ENCODE measurements at places on chromosomes 6 and 20.

DNA sequence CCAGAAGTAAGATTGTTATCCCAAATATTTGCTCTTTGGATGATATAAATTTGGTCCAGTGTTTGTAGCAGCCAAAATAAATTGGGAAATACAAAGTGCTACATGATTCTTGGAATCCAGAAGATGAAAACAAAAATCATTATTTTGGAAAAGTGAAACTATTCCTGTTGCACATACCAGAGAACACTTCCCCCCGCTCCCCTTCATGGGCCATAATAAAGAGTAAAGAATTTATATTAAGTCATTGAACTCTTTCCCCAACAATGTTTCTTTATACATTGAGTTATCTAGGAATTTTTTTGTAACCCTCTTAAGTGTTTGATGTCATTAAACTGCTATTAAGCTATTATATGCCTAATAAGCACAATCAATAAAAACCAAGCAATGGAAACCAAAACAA, 490.4 kb upstream of the HS3ST5 start:
- DNase-seq: no peak

DNA sequence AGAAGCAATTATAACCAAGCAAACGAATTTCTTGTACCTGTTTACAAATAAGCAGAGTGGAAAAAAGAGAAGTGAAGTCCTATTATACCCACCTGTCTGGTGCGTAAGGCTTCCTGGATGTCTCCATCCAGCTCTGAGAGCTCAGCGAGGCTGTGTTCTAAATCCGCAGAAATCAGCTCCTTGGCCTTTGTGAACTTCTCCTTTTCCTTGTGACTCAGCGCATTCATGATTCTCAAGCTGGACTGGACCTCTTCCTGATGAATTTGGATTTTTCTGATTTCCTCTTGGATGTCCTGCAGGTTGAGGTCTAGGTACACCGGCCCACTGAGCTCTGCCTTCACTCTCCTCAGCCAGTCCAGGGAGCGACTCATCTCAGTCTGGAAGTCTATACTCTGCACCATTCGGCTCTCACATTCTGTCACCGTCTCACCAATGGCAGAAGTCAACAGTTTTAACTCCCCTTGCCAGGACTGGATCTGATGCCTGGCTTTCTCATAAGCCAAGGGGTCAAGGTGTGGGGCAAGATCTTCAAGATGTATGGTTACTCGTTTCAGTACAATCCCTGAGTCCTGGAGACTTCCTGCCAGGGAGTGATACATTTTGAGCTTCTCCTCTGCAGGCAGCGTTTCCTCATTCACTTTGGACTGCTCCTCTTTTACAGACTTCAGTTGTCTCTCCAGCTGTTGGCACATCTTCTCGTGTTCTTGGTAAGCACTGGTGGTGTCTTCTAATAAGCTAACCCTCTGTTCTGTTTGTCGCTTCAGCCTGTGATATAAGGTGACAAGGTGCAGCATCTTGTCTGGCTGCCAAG, 307.3 kb downstream of the SYNE1 start:
- DNase-seq: no peak

GRCh38 chr6:44527583-44528369, 140.3 kb downstream of the CDC5L start:
- DNase-seq: no peak

DNA sequence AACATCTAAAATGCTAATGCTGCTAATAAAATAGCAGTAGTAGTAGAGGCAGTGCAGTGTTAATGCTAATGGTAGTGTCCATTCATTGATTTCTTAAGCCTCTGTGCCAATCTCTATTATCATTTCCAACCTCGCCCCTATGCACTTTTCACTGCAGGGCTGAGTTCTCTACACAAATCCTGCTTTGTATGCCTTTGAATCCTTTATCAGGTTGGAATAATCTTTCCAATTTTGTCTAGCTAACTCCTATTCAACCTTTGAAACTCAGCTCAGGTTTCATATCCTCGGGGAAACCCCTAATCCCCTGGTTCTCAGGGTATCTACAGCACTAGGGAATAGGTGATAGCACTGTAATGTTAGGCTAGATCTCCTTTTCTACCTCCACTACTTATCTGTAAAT, 284.0 kb upstream of the RUNX2 start:
- DNase-seq: no peak

GRCh38 chr6:129252377-129253071, 369.6 kb downstream of the LAMA2 start:
- no peak for DNase-seq

GRCh38 chr6:130517444-130517931, 151.7 kb downstream of the TMEM200A start:
- DNase-seq: peak; percentile 84

DNA sequence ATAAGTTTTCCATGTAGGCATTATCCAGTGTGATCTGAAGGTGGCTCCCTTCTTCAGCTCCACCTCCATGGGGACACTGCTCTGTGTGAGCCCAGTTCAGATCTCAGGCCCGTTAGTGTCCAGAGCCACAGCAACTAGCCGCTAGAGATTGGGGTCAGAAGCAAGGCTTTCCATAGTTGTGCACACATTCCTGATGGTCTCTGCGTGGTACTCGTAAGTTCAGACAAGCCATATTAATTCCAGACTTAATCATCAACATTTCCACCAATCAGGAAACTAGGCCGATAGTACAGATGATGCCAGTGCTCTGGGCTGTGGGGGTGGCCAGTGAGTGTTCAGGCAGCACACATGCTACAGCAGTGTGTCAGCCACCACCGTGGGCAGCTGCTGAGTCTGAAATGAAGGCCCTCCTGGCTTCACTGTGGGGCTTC, 17.5 kb upstream of the SYNCRIP start:
- DNase-seq: no peak

GRCh38 chr20:62202676-62203377, 17.3 kb downstream of the HRH3 start:
- DNase-seq: no peak

- no peak for DNase-seq
Measured at GRCh38 chr6:22368794-22369193, 72.0 kb upstream of the PRL start.

- no peak for DNase-seq
Measured at GRCh38 chr6:112183271-112183671, 71.1 kb downstream of the LAMA4 start.

GRCh38 chr6:158175111-158175510, 7.0 kb downstream of the GTF2H5 start:
- no peak for DNase-seq

- no peak for DNase-seq
Measured at GRCh38 chr6:43759136-43759906, 10.7 kb upstream of the VEGFA start.

GRCh38 chr6:118645395-118645794, 6.0 kb downstream of the CEP85L start:
- DNase-seq: no peak

DNA sequence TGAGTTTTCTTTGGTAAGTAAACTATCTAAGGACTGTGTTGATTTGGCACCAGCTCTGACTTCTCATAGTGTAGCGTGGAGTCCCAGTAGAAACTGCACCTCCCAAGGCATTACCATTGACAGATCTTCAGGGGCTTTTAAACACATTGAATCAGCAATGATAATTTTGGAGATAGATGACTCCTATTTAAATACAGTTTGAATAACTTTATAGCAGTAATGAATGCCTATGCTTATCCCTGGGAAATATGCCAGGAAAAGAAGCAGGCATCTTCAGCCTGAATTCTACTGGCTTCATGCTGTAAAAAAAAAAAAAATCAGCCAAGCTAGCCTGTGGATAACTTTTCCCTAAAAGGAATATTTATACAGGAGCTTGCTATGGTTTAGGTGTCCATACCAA, 895.9 kb downstream of the EYS start:
- DNase-seq: no peak

GRCh38 chr20:3727401-3728021, 5.0 kb upstream of the HSPA12B start:
- DNase-seq: no peak

DNA sequence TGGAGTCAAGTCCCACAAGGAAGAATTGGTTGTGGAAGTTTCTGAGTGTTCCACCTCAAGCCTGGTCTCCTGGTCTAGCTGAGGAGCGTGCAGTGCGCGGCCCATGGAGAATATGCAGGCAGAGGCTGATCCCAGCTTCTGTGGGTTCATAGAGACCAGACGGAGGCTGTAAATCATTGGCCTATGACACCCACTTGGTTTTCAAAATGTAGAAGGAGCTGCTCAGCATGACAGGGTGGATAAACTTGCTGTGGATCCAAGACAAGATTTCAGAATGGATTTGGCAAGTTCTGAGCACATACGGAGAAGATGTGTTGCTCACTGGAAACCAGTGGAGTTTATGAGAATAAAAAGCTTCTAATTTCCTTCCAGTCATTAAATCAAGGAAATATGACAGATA, 744 bp downstream of the KIF25 start:
- no peak for DNase-seq

DNA sequence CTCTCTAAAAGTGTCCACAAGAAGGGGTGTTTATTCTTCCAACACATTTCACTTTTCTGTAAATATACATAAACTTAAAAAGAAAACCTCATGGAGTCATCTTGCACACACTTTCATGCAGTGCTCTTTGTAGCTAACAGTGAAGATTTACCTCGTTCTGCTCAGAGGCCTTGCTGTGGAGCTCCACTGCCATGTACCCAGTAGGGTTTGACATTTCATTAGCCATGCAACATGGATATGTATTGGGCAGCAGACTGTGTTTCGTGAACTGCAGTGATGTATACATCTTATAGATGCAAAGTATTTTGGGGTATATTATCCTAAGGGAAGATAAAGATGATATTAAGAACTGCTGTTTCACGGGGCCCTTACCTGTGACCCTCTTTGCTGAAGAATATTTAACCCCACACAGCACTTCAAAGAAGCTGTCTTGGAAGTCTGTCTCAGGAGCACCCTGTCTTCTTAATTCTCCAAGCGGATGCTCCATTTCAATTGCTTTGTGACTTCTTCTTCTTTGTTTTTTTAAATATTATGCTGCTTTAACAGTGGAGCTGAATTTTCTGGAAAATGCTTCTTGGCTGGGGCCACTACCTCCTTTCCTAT, 17.9 kb downstream of the IRF4 start:
- DNase-seq: no peak

GRCh38 chr6:166691746-166692145, 64.7 kb upstream of the RPS6KA2 start:
- no peak for DNase-seq

- peak; percentile 47 for DNase-seq
Measured at GRCh38 chr20:58447511-58448391, 58.7 kb downstream of the VAPB start.

GRCh38 chr20:58579069-58579818, 64.0 kb upstream of the APCDD1L start:
- no peak for DNase-seq

- DNase-seq: no peak
Measured at GRCh38 chr20:23659989-23660837, 22.5 kb upstream of the CST3 start.

DNA sequence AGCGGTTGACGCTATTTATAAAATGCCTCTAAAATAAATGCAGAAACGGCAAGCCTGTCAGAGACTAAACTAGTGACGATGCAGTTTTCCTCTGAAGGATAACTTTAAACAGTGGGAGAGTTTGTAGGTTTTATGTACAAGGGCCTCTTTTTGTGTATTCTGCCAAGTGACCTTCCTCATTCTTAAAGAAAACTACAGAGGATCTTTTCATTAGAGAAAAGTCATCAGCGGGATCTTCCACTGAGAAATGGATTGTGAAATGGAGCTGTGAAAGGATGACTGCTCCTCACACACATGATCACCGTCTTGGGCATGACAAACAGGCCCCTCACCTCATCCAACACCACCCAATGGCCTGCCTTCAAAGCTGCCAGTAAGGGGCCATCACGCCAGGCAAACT, 89.0 kb upstream of the LYRM2 start:
- DNase-seq: no peak

DNA sequence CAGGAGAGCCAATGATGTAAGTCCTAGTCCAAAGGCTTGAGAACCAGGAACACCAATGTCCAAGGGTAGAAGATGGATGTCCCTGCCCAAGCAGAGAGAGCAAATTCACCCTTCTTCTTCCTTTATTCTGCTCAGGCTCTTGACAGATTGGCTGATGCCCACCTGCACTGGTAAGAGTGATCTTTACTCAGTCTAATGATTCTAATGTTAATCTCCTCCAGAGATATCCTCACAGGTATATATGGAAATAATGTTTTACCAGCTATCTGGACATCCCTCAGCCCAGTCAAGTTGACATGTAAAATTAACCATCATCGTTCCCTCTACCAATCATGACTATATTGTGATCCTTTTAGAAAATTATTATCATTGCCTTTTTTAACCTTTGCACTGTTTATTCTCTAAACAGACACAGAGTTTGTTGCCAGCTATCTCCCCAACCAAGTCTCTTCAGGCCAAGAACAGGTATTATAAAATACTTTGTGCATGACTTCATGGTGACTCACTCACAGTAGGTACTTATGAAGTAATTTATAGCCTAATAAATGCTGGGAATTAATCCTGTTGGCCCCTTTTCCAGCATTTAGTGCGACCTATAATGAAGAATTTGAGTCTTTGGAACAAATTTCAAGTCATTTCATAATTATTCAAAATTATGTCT, 26.2 kb upstream of the TSHZ2 start:
- no peak for DNase-seq

- no peak for DNase-seq
Measured at GRCh38 chr6:152129691-152130151, 322.2 kb downstream of the ESR1 start.

- DNase-seq: no peak
Measured at GRCh38 chr20:12211361-12211760, 293.7 kb downstream of the BTBD3 start.

DNA sequence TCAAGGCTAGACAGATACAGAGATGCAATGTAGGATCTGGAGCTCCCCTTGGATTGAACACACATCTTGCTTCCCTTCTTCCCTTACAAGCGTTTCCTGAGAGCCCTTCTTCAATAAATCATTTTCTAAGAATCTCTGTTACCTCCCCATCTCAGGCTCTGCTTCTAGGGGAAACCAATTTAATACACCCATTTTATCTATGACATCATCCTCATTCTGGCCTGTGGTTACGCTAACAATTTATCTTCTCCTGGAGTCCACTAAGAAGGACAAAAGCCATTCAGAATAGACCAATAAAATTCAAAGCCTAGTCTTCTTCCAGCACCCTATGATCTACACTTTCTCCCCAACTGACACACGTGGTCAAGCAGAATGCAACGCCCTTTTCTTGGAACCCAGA, 390.1 kb downstream of the PLCB1 start:
- DNase-seq: no peak

DNA sequence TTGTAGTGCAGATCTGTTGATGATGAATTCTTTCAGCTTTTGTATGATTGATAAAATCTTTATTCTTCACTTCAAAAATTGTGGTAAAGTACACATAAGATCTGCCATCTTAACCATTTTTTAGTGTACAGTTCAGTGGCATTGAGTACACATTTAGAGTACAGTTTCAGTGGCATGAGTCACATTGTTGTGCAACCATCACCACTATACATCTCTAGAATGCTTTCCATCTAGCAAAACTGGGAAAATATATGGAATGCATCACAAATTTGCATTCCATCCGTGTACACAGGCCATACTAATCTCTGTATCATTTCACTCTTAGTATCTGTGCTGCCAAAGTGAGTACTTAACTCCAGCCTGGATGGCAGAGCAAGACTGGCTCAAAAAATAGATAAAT, 28.7 kb downstream of the SIRPD start:
- DNase-seq: no peak

Measured in CD4-positive, alpha-beta T cell treated with Interleukin-4 for 4 hours (primary cell).